ENCODE measurements at places on chromosomes 12 and 14. TPM values are rescaled to one million over a fixed set of nuclear protein-coding genes. Genes with fewer than 3 reads are reported as not detected.

RAPGEF3 gene
- total RNA-seq: 94.0 TPM

DNAI7 gene
- 3.0 TPM for total RNA-seq

P3H3 gene
- total RNA-seq: 14.5 TPM

GPR65 gene
- total RNA-seq: 3.2 TPM

FLVCR2 gene
- 23.4 TPM for total RNA-seq

FAM234B gene
- total RNA-seq: 16.2 TPM

GSG1 gene
- not detected for total RNA-seq

EFS gene
- 10.2 TPM for total RNA-seq

CCER1 gene
- total RNA-seq: not detected

CD4 gene
- 33.0 TPM for total RNA-seq

NEUROD4 gene
- total RNA-seq: not detected

PRR4 gene
- total RNA-seq: 0.71 TPM

LBHD2 gene
- not detected for total RNA-seq

SOS2 gene
- 47.1 TPM for total RNA-seq

SCYL2 gene
- total RNA-seq: 39.7 TPM

CLEC2D gene
- total RNA-seq: 9.7 TPM

ETFBKMT gene
- 2.1 TPM for total RNA-seq

KRT79 gene
- total RNA-seq: 1.6 TPM

ADAM21 gene
- not detected for total RNA-seq

C12orf76 gene
- 8.4 TPM for total RNA-seq

TMEM119 gene
- 24.2 TPM for total RNA-seq

LUM gene
- total RNA-seq: 122 TPM

DNAJC22 gene
- not detected for total RNA-seq

LRIG3 gene
- 65.0 TPM for total RNA-seq

PDE3A gene
- total RNA-seq: 3.3 TPM

FITM1 gene
- total RNA-seq: 0.88 TPM

SDR9C7 gene
- not detected for total RNA-seq

CLEC4D gene
- total RNA-seq: 4.0 TPM

TAS2R19 gene
- total RNA-seq: 17.8 TPM

ACSM4 gene
- not detected for total RNA-seq

KLHDC2 gene
- 74.1 TPM for total RNA-seq

DIO2 gene
- total RNA-seq: 1.7 TPM

MUCL1 gene
- not detected for total RNA-seq

DHRS7 gene
- total RNA-seq: 116 TPM

SELPLG gene
- 65.8 TPM for total RNA-seq

ABCC9 gene
- total RNA-seq: 23.4 TPM

All from upper lobe of left lung (tissue), 6 donors.